ENCODE measurements at places on chromosomes 16 and 17.

DNA sequence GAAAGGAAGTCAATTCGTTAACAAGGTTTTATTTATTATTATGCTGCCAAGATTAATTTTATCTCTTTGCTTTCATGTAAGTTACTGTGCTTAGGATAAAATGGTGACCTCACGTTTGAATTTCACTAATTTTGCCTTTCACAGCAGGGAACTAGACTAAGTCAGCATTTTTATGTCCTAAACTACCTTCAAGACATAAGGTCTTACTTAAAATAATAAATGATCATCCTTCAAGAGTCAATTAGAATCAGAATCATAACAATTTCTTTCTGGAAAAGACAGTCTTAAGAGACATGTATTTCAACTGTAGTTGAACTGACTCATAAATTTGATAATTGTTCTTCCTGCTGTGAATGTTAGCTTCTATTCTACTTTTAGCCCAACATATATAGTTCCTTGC lies 893.8 kb downstream of the KCNJ2 start:
- no peak for DNase-seq

- no peak for DNase-seq
Measured at GRCh38 chr17:2681650-2682049, 29.9 kb downstream of the CLUH start.

DNA sequence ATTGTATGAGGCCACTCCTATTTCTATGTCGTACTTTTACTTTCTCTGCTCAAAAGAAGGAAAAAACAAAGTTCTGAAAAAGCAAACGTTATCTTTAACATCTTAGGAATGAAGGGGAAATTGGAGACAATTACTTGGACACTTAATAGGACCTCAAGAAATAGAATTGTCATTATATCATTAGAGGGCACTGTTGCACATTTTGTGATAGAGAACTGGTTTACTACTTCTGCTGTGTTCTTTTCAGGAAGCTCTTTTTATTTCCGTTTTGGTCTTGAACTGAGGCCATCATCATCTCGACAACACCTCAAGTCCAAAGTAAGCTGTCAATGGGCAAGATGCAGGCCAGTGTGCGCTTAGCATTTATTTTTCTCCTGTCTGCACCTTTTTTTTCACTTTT lies 14.6 kb downstream of the COG4 start:
- DNase-seq = no peak

DNA sequence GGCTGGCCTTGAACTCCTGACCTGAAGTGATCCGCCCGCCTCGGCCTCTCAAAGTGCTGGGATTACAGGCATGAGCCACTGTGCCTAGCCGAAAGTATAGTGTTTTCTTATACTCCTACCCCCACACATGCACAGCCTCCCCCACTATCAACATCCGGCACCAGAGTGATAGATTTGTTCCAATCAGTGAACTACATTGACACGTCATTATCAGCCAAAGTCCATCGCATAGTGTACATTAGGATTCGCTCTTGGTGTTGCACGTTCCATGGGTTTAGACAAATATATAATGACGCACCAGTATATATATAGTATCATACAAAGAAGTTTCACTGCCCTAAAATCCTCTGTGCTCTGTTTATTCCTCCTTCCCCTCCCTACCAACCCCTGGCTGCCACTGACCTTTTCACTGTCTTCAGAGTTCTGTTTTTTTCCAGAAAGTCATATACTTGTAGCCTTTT lies 11.9 kb upstream of the TM4SF5 start:
- no peak for DNase-seq

DNA sequence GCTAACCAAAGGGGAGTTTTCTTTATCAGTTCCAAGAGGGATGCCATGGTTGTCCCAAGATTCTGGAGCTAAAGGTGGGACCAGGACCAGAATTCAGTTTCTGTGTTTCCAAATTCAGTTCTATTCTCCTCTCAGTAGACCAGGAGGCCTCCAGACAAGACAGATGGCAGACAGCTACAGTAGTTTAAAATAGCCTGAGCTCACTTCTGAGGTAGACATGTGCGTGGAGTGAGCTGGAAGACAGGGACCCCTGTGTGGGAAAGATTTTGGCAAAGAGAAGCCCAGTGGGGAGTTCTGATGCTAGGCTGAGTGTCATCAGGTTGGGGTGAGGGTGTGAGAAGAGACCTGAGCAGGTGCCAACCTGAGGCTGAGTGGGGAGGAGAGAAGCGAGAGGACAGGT lies 95.4 kb downstream of the PRKCB start:
- no peak for DNase-seq

GRCh38 chr16:57876210-57876609 lies 73.9 kb upstream of the KIFC3 start:
- DNase-seq = no peak

- DNase-seq = no peak
Measured at GRCh38 chr17:66564992-66565465, 262.6 kb downstream of the PRKCA start.

DNA sequence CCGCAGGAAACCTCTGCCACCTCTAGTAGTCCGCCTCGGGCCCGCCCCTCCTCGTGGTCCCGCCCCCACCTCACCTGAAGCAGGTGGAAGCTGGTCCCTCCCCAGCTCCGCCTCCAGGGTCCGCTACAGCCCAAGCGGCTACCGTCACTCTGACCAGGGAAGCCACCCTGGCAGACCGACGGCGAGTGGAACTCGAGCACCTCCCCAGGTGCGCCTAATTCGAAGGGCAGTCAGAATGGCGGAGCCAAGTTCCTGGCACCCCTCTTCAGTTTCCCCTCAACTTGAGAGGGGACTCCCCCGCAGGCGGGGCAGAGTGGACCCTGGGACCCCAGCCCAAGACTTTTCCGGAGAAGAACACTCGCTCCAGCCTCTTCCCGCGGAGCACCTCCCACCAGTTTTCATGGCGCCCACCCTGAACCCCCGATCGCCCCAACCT lies 507 bp downstream of the FHOD1 start:
- peak; percentile 35 for DNase-seq

DNA sequence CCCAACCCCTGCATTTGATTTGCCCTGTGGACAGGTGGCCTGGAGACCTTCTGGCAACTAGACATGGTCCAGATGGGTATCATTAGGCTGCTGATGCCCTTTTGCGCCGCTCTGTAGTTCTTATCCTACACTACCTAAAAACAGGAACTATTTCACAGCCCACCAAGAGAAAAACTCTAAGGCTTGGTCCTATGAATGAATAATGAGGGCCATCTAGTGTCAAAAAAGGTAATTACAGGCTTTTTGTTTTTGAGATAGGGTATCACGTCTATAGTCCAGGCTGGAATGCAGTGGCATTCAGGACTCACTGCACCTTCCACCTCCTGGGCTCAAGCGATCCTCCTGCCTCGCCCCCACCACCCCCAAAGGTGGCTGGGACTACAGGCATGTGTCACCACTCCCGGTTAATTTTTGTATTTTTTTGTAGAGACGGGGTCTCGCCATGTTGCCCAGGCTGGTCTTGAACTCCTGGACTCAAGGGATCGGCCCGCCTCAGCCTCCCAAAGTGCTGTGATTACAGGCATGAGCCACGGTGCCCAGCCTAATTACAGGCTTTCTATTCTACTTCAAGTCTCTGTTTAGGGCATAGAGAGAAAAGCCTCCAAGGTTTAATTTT lies 20.9 kb downstream of the COIL start:
- peak; percentile 77 for DNase-seq

DNA sequence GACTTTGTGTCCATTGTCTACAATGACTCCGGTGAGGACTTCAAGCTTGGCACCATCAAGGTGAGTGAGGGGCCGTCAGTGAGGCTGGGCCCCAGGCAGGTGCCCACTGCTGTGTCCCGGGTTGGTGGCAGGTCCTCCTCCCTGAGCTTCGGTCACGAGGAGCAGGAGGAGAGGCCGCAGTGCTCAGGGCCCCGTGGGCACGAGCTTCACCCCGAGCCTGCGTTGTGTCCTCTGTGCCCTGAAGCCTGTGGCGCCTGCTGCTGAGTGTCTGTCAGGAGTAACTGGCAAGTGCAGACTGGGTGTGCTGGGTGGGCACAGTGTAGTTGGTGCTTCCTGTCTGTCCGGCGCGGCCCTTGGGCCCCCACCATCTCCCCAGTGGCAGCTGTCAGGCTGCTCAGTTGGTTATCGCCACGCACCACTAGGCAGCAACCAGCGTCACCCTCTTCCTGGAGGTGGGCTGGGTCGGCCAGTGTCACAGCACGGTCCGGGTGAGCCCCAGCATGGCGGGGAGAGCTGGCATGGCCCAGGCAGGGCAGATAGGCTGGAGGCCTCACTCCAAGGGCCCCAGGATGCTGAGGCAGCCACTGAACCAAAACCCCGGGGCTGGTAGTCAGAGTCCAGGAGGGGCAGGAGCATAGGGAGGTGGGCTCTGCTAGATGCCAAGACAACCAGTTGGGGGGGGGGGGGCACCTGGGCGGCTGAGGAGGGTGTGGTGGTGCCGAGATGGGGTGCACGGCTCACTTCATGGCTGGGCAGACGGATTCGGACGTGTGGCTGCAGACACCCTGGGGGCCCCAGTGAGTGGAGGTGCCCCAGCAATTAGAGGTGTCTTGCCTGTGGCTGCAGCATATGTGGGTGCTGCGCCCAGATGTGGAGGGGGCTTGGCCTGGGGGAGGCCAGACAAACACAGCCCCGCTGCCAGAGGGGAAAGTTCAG lies 39.3 kb downstream of the TSC2 start:
- DNase-seq = no peak

DNA sequence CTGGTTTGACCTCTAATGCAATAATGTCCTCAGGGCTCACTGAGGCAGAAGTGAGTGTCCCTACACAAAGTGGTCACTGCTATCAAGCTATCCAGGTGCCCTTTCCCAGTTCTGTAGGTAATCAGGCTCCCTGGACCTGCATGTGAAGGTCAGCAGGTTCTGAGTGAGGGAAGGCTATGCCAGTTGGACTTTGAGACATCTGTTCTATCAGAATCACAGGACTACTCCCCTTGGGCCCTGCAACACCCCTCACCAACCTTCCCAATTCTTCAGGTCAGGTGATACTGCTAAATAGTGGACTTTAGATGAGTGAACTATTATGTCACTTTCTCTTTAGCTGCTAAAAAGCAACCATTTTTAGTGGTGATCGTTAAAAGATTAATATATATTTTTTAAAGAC lies 37.6 kb downstream of the ZZEF1 start:
- no peak for DNase-seq

DNA sequence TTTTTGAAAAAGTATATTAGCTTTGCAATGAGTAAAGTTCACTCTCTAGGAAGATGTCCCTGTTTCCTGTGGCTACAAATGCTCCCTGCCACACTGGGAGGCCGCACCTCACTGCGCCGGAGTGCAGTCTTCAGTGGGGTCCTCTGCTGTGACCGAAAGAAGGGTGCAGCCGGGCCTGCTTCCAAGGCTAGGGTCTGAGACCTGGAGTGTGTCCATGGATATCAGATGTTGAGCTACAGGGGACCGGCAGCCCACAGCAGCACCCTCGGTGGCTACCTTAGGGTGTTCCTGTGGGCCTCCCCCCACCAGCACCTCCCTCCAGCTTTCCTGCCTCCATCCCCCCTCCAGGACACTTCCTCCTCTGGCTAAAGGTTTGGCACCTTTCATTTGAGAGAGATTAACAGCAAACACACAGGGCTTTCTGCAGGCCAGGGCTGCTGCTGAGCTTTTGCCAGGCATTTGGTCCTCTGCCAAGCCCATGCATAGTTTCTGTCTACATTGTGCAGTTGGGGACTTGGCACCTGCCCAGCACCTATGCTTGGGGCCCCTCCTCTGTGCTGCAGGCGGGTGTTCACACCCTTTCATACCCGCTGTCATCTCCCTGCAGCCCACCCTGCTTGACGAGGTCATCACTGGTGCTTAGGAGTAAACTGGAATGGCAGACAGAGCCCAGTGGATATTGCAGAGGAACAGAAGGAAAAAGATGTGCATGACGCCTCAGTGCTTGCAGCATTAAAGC lies 33.8 kb upstream of the CRISPLD2 start:
- peak; percentile 89 for DNase-seq

DNA sequence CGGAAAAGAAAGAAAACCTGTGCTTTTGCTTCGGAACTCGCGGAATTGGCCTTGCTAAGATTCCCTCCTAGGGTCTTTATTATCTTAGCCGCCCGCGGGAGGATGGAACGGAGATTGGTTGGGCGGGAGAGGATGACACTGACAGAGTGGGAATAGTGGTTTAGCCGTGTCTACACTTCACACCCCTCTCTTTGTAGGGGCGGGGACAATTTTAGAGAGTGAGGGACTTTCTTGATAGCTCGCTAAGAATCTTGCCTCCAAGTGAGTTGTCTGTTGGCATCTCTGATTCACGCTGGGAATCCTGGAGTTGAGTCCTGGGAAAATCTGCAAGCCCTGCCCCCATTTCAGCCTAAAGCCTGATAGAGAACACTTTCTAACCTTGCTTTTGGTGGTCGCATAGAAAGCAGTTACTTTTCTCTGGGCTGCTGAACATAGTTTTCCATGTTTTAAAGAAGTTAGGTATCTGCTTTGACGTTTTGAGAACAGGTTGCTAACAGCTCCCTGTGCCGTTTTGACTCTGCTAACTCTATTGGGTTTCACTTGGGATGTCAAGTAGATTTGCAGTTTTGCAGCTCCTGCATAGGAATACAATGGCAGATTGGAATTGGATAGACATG lies 697 bp downstream of the NOL11 start:
- DNase-seq = no peak

GRCh38 chr17:3448059-3448665 lies 14.5 kb upstream of the OR1E2 start:
- no peak for DNase-seq

DNA sequence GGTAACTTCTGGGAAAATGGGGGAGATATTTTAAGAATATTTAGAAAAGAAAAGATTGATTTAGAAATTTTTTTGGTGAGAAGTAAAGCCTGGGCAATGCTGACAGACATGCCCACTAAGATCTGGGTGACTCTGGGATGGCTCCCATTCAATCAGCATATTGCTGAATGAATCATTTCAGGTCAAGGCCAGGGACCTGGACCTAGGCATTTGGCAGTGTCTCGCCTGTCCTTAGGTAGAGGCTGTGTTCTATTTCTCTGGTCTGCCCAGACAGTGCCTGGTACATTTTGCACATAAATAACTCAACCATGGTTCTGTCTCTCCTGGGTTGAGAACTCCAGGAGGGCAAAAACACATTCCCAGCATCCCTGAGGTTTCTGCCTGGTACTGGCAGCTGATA lies 39.9 kb downstream of the SMPD3 start:
- no peak for DNase-seq

GRCh38 chr16:65769055-65769465 lies 597.4 kb upstream of the CDH5 start:
- no peak for DNase-seq

- peak; percentile 52 for DNase-seq
Measured at GRCh38 chr16:19835968-19836421, 48.7 kb downstream of the GPRC5B start.

DNA sequence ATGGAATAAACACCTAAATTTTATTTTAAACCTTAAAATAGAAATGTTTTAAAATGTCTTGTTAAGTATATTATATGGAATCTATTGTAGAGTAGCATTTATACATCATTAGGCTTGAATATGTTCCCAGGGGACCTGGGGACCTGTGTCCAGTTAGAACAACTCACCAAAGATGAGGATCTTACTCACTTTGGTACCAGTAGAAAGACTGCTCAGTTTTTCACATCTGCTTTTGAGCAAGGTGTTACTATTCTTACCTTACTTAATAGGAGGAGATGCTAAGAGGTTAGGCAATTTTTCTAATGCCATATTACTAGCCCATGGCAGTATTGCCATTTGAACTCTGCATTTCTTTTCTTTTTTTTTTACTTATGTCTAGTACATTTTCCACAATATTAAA lies 14.7 kb downstream of the STXBP4 start:
- no peak for DNase-seq

GRCh38 chr16:56348168-56349085 lies 76.9 kb downstream of the AMFR start:
- no peak for DNase-seq
